ENCODE measurements at places on chromosomes 3 and 15.

GRCh38 chr15:28917791-28918140 is 32.0 kb downstream of the APBA2 start:
- no peak for DNase-seq

GRCh38 chr3:64642327-64643151 is 45.3 kb downstream of the ADAMTS9 start:
- no peak for DNase-seq

GRCh38 chr15:96494505-96494904 is 164.0 kb downstream of the NR2F2 start:
- DNase-seq, result no peak

DNA sequence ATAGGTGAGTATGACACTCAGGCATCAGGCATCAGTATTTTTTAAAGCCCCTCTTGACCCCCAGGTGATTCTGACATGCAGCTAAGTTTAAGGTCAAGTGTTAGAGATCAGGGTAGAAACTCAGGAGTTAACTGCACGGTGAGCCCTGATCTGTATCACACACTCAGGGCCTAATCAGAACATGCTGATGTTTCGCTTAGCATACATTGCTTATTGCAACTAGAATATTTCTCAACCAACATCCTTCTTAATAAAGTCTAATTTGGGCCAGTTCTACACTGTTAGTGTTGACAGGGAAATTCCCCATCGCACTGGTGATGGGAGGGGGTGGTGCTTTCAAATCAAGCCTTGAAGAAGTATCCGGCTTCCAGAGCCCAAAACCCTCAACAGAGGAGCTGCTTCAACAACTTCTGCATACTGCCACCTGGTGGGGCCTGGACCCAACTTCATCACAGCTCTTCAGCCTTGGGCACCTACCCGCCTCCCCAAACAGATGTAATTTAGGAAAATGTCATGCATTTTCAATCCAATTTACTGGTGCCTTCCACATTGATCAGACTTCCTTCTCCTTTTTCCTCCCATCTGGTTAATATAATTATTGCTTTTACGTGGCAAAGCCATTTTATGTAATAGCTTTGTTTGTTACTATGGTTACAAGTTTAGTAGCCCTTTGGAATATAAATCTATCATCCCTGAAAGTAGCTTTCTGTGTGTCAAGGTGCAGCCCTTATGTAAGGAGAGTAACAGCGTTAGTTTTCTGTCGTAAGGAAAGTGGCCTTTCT is 312.2 kb downstream of the RORA start:
- peak; percentile 74 for DNase-seq

DNA sequence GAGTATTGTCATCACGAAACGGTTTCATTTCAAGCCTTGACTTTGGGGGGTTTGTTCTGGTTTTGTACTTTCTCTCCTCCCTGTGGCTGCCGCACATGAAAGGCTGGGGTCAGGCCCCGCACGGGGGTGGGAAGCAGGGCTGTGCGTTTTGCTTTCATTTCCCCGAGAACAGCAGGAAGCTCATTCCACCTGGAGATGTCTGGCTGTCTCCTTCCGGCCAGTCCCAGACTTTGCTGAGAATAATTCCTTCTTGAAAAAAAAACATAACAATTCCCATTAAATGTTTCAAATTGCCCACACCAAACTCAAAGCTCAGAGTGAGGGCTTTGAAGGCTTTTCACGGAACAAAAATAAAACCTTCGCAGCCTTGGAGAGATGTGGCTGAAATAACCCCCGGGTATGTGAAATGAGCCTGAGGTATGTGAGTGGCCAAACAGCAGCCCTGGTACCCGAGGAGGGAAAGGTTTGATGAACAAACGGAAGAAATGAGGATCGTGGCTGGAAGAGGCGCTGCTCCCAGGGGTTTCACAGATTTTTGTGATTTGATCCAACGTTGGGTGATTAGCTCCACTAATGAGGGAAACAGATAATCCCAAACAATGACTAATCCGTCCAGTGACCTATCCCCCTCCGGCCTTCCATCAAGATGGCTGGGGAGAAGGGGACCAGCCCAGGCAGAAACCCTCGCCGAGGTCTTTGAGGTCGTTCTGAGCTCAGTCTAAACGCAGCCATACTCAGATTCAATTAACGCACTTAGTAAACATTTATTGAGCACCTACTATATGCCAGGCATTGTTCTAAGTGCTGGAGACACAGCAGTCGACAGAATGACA is 126.9 kb upstream of the MEF2A start:
- DNase-seq, result no peak

- DNase-seq, result no peak
Observed at GRCh38 chr15:71220828-71221227, 105.6 kb downstream of the THSD4 start.

- DNase-seq, result no peak
Observed at GRCh38 chr3:56985878-56986277, 74.6 kb upstream of the SPATA12 start.

GRCh38 chr3:80970292-80970691 is 791.2 kb downstream of the GBE1 start:
- no peak for DNase-seq
